ENCODE measurements at places on chromosomes 16 and 17. TPM values are rescaled to one million over a fixed set of nuclear protein-coding genes. Genes with fewer than 3 reads are reported as not detected.

The ATP2C2 gene
- total RNA-seq, result not detected

The RPRML gene
- not detected for total RNA-seq

The CDH13 gene
- not detected for total RNA-seq

The CISD3 gene
- total RNA-seq, result 37.0 TPM

The P2RX1 gene
- 4.0 TPM for total RNA-seq

The ST3GAL2 gene
- 35.1 TPM for total RNA-seq

The C1QTNF8 gene
- not detected for total RNA-seq

The NPIPB13 gene
- total RNA-seq, result 14.9 TPM

The NOTUM gene
- 1.2 TPM for total RNA-seq

The NUDT16L1 gene
- total RNA-seq, result 34.1 TPM

The CIITA gene
- total RNA-seq, result 8.6 TPM

The MTSS2 gene
- 1.3 TPM for total RNA-seq

The TEDC2 gene
- total RNA-seq, result 34.6 TPM

All from activated T-helper 2 cell treated with anti-CD3 and anti-CD28 coated beads, Interferon-gamma antibody, Interleukin-2, Interleukin-4, amounts not matched to agents 10 μg/mL and 5 μg/mL and 100 μg/mL, durations not matched to agents 14 hours and 24 hours and 36 hours (primary cell).